Psoas muscle (tissue), 8 donors: ENCODE measurements at places on chromosomes 5 and 9. TPM values are rescaled to one million over a fixed set of nuclear protein-coding genes. Genes with fewer than 3 reads are reported as not detected.

- peak; percentile 76 for DNase-seq
Observed at GRCh38 chr5:91313757-91314673, 69.1 kb downstream of the ARRDC3 start.

GRCh38 chr5:107418071-107418470 is 252.7 kb downstream of the EFNA5 start:
- DNase-seq: no peak

- DNase-seq: no peak
Observed at GRCh38 chr5:97563050-97563657, 380.1 kb upstream of the RIOK2 start.

GRCh38 chr5:149581192-149581861 is at the start of gene ARHGEF37:
ARHGEF37 (plus strand) TSS chr5:149581498; CDS start chr5:149597770, 16,272 bp downstream.
- DNase-seq: peak; percentile 94

DNA sequence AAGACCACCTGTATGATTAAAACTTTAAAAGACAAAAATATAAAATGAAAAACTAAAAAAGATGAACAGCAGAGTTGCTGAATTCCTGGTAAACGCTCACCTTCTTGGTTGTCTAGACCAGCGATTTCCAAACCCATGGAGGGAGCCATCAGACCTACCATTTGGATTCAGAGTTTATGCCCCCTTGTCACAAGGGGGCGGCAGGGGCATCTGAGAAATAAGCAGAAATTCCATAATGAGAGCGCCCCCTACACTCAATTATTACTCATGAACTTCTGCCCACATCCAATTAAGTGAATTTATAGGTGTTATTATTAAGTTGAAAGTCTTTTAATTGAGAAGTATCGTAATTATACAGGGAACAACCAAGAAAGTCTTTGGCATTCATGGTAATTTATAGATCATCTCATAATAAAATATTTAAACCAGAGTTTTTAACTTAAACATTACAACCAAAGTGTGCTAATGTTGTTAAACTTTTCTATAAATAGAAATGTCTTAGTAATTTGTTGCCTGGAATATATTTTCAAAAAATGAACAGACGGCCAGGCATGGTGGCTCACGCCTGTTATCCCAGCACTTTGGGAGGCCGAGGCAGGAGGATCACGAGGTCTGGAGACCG is 35.2 kb upstream of the SPATA31C2 start:
- no peak for DNase-seq

DNA sequence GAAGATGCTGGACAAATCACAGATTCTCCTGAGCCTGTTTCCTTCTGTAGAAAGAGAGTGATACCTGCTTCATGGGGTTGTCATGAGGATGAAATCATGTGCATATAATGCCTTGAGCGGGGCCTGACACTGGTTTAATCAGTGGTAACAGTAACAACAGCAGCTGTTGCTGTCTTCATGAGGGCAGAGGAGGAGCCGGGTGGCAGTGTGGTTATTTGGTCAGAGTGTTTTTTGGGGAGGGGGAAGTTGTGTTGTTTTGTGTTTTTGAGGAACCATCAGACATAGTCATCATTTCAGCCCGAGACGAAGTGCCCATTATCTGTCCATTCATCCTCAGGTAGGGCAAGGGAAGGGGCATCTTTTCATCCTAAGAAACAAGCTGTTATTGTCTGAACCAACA is 44.0 kb downstream of the NEURL1B start:
- no peak for DNase-seq

GRCh38 chr9:20984506-20984905 is 46.9 kb downstream of the HACD4 start:
- no peak for DNase-seq

GRCh38 chr5:125006011-125006685 is 259.7 kb upstream of the ZNF608 start:
- DNase-seq: no peak

DNA sequence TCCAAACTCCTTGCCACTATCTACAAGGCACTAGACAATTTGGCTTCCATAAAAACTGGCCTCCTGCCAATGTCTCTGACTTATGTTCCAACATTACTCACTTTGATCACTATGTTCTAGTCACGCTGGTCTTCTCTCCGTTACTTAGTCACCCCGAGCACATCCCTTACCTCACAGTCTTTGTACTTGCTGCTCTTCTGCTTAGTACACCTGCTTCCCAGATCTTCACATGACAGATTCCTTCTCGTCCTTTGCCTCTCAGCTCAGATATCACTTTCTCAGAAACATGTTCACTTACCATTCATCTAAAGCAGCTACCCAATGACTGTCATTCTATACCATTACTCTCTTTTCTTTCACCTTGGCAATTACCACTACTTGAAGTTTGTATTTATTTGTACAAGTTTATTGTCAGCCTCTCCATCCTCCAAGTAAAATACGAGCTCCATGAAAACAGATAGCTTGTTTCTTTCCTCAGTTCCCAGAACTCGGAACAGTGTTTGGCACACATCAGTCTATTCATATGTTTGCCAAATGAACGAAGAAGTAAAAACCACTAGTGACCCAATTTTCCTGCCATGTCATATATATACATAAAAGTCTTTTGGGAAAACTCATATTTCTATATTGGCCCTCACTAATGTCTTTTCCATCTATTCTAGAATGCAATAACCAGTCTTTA is 5.9 kb upstream of the SLC22A5 start:
- DNase-seq: no peak

GRCh38 chr5:180606215-180606785 is 15.0 kb upstream of the SCGB3A1 start:
- peak; percentile 18 for DNase-seq

DNA sequence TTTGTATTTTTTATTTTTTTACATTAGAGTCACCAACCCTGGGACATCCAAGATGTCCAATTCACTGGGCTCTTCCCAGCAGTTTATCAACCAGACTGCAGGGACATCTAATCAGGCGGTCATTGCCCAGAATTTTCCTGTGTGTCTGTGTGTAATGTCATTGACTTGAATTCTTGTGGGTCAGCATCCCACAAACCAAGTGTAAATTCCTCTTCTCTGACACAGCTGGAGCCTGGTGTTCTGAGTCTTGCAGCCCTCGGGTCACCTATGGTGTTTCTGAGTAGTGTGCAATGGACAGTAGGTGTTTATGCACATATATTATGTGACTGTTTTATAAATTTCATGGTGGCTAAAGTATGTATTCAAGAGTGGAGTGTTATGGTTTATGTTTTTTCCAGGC is 815.7 kb downstream of the SEMA5A start:
- DNase-seq: no peak

DNA sequence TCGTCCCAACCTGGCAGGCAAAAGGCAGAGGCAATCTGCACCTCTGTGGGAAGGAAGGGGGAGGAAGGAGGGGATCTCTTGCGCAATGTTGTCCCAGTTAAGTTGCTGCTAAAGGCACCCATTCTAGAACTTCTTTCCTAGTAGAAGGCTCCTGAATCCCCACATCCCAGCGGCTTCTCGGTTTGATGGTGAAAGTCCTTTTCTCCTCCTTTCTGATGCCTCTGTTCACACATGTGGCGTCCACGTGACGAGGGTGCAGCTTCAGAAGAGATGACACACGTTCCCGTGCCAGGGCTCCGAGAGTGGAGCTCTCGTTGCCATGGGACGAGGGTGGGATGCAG is 96.9 kb upstream of the FCN2 start:
- DNase-seq: peak; percentile 61

DNA sequence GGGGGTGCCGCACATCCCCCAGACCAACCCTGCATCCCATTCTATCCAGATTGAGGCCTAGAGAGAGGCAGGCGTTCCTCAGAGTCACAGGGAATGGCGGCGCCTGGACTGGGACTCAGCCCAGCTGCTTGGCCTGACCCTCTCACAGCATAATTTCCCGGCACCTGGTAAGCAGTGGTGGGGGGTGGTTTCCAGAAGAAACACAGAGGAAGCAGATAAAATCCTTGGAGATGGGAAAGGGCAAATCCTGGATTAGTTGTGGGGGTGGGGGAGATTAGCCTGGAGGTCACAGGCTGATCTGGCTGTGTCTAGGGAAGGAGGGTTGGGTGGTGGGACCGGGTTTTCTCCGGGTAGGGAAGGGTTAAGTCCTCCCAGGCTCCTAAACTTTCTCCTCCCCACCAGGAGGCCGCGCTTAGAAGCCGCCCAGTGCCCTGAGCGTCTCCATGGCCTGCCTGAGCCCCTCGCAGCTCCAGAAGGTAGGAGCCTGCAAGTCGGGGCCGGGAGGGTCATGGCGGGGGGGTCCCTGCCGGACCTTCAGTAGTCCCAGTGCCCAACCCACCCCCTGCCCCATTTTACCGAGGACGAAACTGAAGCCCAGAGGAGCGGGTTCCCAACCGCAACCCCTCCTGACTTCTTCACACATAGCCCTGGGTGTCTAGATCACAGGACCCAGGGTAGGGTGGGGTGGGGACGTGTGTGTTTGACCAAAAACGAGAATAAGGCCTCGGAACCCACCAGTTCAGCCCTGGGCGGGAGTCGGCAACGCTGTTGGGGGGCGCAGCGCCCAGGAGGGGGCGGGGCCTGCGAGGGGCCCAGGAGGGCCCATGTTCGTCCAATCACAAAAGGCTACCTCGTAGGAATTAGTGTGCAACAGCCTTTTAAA is 1.3 kb downstream of the PHYHD1 start:
- peak; percentile 56 for DNase-seq

DNA sequence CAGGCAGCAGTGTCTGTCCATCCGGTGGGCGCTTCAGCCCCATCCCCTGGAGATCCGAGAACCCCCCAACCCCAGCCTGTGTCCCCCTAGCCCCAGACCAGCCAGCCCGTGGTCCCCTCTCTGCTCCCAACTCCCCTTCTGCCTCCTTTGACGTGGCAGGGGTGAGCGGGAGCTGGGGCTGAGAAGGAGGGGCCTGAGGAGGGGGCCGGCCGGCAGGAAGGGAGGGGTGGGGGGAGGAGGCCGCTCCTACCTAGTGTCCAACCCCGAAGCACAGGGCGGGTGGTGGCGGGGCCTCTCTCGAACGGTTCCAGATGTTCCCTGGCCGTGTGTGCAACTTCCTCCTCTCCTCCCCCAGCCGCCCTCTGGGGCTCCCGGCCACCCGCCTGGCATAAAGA is 31.0 kb downstream of the GOLGA2 start:
- peak; percentile 87 for DNase-seq

DNA sequence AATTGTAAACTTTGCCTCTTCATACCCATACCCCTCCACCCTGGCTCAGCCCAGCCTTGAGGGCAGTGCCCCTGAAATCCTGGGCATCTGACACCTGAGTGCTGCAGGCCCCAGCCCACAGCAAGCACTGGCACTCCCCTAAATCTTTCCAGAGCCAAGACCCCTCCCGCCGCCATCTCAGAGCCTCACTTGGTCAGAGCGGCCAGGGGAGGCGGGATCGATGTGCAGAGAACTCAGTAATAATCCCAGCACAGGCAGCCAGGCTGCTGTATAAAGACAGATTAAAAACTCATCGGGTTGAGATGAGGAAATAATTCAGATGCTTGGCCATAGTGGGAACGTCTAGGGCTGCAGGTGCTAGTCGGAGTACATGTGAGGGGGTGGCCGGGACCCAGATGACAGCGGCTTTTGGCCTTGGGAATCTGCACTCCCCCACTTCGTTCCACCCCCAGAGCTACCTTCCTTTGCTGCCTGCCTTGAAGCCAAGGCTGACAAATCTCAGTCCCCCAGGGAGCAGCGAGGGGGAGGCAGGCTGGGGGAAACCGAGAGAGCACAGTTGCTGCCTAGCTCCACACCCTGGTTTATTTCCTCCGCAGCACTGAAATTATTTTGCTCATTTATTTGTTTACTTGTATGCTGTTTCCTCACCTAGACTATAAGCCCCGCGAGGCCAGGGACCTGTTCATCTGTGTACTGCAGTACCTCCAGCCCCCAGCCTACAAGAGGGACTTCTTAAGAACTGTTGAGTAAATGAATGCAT is 19.5 kb upstream of the ARAP3 start:
- no peak for DNase-seq

GRCh38 chr9:113361304-113362018 is 12.1 kb downstream of the BSPRY start:
- no peak for DNase-seq

The LCN1 gene
- not detected for total RNA-seq

The HTR4 gene
- total RNA-seq: not detected

The EGR1 gene
- total RNA-seq: 34.8 TPM
